ENCODE measurements at places on chromosomes 7 and 10.

DNA sequence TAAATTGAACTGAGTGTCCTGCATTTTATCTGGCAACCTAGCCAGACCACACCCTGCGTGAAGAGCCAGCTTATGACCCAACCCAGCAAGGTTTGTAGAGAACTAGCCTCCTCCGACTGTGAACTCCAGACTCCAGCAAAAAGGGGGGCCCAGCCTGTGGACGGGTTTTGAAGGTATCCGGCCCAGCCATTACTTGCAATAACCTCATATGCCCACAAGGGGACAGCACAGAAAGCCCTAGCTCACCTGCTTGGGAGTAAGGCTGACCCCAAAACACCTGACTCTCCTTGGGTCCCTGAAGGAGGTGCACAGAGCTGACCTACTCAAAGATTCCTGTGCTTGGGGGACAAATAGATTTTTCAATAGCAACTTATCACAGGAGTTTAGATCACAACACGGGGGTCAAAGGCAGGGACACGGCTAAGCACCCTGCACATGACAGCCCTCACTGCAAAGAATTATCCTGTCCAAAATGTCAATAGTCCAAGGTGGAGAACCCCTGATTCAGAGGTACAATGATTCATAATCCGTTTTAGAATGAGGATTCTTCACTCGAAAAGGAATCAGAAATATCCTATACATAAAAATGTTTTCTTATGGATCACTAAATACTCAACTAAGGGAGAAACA, 4.6 kb downstream of the TRPV6 start:
- DNase-seq, result peak; percentile 32

DNA sequence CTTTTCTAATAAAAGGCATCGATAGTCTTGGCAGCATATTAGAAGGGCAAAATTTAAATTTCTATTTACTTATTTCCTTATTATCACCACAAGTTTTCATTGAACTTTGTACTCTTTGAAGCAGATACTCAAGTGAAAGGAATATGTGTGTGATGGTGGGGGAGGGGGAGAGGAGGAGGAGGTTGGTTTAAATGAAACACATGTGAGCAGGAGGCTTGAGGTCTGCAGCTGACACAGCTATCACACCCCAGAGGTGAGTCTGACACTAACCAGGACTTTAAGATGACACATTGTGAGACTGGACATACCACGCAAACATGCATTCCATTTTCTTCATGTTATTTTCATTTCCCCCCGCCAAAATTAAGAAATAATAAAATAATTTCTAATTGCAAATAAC, 63.3 kb downstream of the CTTNBP2 start:
- no peak for DNase-seq

DNA sequence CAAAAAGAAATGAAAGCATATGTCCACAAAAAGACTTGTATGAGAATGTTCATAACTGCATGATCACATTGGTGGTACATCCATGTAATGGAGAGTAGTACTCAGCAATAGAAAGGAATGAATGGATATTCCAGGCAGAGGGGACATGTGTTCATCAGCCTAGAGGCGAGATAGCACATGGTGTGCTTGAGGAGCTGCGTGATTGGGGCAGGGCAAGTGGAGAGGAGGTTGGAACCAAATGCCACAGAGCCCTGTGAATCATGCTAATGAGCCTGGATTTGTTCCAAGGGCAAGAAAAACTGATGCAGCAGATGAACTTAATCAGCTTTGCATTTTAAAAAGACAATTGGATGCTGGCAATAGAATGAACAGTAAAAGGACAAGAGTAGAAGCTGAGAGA, 73.3 kb downstream of the C10orf90 start:
- DNase-seq, result no peak

DNA sequence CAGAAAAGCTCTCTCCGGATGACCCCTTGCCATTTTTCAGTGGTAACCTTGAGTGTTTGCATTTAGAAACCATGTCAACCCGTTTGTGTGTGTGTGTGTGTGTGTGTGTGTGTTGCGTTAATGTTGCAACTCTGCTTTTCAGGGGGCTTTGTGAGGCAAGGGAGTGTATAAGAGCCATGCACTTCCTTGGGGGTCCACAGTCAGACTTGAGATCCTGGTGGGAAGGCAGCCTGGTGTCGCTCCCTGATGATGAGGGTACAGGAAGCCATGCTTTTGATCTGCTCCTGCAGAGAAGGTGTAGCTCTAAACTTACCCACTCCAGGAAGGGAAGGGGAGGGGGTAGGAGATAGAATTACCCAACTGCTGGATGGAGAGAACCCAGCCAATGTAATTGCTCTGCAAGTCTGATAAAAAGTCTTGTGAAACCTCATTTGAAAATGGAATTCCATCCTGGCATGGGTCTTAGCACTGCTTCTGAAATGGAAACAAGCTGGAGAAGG, 10.7 kb downstream of the GRK5 start:
- no peak for DNase-seq

GRCh38 chr10:48454302-48455054, 148.0 kb downstream of the MAPK8 start:
- DNase-seq, result no peak
